ENCODE measurements at places on chromosomes 16 and 17.

GRCh38 chr17:57986841-57987580 lies 1.0 kb downstream of the VEZF1 start:
- peak; percentile 57 for DNase-seq

- no peak for DNase-seq
These were observed 392.2 kb downstream of the NPIPA8 start for GRCh38 chr16:17944345-17944744.

DNA sequence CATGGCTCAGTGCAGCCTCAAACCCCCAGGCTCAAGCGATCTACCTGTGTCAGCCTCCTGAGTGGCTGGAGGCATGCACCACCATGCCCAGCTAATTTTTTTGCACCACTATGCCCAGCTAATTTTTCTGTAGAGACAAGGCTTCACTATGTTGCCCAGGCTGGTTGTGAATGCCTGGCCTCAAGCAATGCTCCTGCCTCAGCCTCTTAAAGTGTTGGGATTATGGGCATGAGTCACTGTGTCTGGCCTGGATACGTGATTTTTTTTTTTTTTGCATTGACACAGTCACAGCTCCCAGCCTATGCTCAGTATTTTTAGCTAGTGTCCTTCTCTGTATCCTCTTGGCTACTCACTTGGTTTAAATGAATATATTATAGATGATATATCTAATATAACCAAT lies 377.0 kb upstream of the TNRC6C start:
- DNase-seq: no peak

GRCh38 chr16:22670551-22671041 lies 143.4 kb upstream of the HS3ST2 start:
- DNase-seq: no peak

GRCh38 chr17:19001907-19002590 lies 2.5 kb downstream of the FAM83G start:
- no peak for DNase-seq

- DNase-seq: no peak
These were observed 49.9 kb downstream of the NLRC5 start for GRCh38 chr16:57039148-57039812.

DNA sequence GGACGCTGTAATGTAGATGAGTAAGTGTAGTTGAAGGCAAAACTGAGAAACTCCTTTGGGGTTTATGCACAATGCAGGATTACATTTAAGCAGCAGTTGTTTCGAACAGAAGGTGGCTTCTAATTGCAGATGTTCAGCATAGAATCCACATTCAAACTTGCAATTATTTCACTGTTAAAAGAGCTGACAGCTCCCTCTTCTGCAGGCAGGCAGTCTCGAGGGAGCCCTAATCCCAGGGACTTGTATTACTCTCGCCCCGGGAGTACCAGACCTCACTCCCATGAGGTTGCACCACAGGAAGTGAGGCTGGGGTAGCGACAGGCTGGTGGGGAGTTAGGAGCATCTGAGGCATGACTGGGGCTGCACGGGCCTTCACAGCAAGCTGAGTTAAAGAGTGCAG lies 484.3 kb upstream of the EEF2KMT start:
- no peak for DNase-seq

DNA sequence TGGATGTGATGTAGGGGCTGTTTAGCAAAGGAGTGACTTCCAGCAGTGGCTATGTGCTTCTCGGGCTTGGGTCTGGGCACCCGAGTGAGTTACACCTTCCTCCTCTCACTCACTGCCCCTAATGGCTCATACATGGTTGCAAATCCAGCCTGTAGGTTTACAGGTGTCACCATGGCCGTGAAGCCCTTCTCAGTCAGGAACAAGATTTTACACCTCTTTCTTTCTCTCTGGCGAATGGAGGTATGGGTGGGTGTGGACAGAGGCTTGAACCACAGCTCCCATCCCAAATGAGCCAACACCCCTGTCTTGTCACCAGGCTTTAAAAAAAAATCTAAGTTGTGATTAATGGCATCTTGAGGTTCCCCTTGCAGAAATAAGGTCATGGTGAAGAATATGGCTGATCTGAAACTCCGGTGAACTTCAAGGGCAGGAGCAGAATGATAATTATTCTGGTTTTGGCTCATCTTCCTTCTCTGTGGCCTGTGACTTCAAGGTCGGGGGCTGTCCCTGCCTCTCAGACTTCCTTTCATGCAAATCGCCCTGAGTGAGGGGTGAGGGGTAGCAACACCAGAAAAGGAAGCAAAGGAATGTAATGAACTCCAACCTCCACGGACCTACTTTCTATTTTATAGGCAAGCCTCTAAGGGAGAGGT lies 331.2 kb downstream of the MAF start:
- no peak for DNase-seq

- no peak for DNase-seq
These were observed 2.2 kb upstream of the TMEM94 start for GRCh38 chr17:75454193-75454592.

- no peak for DNase-seq
These were observed 8.3 kb upstream of the MPHOSPH6 start for GRCh38 chr16:82178352-82178751.

DNA sequence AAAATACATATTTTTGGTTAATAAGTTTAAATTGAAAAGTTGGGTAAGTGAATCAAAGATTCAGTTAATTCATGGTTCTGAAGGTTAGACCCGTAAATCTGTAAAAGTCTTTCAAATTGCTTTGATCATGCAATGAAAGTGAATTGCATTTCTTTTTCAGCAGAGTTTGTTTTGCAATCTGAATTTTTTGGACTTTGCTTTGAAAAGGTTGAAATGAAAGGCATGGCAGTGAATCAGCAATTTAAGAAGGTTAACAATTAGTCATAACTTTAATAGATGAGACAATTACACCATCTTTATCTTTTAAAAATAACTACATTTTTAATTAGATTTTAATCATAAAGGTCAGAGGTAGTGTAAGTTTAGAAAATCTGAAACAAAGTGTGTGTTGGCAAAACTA lies 310.9 kb upstream of the KCNJ16 start:
- DNase-seq: no peak

DNA sequence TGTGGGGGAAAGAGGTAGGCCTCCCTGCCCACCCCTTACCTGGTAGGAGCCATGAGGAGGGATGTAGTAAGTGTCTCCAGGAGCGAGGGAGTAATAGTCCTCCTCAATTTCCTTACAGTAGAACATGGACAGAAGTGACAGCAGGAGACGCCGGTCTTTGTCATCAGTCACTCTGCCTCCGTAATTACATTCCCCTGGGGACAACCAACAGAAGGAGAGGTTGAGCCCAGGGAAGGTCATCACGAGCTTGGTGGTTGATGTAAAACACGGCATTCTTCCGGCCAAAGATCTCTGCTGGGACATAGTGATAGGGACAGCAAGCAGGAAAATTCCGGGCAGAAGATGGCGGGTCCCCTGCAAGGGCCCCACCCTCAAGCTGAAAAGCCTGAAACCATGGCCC lies 47.9 kb downstream of the LYRM1 start:
- no peak for DNase-seq

DNA sequence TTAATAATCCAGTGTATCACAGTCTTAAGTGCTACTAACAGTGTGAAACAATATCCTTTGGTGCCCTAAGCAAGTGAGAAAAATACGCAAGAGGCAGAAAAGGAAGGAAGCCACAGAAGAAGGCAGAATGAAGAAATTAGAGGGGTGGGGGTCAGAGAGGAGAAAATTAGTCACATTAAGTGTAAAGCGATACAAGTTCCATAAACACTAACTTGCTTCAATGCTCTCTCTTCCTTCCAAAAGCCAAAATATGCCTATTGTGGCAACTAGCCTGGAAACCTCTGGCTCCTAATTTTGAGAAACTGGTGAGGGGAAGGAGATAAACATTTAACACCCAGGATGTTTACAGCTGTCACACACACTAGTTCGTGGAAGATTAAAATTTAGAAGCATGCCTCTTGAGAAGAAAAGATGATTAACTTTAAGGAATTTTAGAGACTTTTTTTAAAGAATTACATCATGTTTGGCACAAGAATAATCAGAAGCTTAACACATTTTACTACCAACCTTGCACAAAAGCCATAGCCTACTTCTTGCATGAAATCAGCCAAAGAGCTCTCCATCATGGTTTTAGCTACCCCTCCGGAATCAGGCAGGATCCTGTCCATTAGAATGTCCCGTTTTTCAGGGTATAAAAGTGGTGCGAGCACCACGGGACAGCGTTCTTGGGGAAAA lies 44.7 kb downstream of the CNOT1 start:
- DNase-seq: no peak

DNA sequence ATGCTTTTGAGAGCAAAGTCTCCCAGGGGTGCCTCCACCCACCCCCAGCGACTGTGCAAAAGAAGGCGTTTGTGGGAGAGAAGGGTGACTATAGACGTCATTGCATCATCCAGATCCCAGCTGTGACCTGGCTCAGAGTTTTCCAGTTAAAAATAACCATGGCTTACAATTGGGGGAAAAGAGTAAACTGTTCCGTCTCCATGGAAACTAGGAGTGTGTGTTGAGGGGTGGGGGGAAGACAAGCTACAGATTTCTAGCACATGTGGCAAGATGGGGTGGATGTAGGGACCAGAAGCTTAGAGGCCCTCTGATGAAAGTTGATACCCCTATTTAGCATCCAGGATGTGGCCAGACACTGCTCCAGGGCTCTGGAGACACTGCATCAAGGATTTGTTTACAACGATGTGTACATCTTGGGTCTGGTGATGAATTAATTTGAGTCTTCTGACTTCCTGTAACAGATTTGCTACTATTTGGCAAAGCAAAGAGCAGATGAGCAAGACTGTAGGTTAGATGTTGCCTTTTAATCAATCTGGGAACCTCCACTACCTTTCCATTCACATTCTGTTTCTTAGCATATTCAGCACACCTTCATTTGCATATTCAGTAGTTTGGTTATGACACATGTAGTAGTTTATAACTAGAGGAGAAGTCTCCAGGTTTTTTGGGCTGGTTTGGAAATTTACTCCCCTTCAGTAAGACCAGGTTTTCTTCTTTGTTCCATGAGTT lies 6.2 kb upstream of the DUSP14 start:
- DNase-seq: no peak

- DNase-seq: no peak
These were observed 6.1 kb upstream of the ENDOV start for GRCh38 chr17:80408872-80409271.

GRCh38 chr17:3724378-3725077 lies 825 bp downstream of the HASPIN start:
- DNase-seq: no peak

DNA sequence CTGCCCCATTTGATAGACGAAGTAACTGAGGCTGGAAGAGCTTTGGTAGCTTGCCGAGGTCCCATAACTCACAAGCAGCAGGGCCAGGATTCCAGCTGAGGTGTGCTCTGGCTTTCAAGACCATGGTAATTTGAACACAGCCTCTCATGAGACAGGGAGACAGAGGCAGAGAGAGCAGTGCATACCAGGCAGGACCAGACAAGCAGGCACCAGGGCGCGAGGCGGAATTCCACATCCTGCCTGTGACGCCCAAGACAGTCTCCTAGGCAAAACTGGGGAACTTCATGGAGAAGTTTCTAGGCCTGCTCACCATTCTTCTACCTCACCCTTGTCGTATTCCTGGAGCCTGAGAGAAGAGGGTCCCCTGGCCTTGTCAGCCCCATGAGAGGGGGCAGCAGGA lies 19.2 kb downstream of the SDK2 start:
- no peak for DNase-seq

GRCh38 chr17:28737770-28738679 lies 5.8 kb upstream of the TRAF4 start:
- no peak for DNase-seq

DNA sequence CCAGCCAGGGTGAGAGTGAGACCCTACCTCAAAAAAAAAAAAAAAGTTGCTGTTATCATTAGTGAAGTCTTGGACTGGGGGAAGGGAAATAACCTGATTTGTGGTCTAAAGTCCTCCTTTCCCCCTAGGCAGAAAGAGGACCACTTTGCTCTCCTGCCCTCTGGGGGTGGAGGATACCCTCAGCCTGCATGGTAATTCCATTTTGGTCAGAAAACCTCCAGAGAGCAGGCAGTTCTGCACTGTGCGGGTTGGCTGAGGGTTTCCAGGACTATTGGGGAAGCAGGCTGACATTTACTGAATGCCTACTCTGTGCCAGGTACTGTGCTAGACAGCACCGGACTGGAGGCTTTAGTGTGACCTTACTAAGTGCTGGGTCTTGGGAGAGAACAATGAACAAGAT lies 2.6 kb downstream of the ADAP2 start:
- no peak for DNase-seq

GRCh38 chr16:74480150-74481029 lies 59.1 kb upstream of the CLEC18B start:
- no peak for DNase-seq

DNA sequence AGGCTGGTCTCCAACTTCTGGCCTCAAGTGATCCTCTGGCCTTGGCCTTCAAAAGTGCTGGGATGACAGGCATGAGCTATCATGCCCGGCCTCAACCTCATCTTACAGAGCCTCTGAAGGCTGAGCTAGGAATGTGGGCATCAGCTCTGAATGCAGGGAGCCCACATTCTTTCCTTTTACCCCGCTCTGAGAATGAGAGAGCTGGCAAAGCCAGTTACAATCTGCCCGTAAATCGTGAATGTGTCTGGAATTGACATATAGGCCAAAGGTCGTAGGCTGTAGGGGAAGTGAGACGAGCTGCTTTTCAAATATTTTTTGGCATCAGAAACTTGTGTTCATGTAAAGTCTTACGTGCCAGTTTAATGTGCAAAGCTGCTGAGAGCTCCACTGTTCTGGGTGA lies 4.5 kb downstream of the TMEM238L start:
- DNase-seq: no peak

- peak; percentile 85 for DNase-seq
These were observed 19.5 kb downstream of the HLF start for GRCh38 chr17:55284001-55284884.

DNA sequence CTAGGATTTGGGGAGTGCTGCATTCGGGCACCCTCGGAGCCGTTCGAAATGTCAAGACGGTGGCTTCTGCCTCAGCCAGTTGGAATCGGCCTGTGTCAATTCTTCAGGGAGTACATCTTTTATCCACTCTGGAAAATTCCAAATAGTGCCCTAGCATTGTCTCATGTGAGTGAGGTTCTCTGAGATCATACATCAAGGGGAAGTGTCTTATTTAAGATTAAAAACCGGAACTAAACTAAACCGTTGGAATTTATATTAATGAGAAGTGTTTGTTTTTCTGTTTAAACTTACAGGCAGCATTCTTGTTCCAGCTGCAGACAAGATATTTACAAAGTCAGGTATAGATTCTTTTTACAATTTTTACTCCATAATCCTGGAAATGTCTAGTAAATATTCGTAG lies 56.8 kb downstream of the SLC47A1 start:
- no peak for DNase-seq
